Activated T-helper 1 cell treated with anti-CD3 and anti-CD28 coated beads, Interleukin-2, amount 50 U/mL, for 16 hours (primary cell): ENCODE measurements at places on chromosomes 12 and 14.

- DNase-seq, result no peak
Measured at GRCh38 chr14:47346849-47347248, 328.6 kb downstream of the MDGA2 start.

DNA sequence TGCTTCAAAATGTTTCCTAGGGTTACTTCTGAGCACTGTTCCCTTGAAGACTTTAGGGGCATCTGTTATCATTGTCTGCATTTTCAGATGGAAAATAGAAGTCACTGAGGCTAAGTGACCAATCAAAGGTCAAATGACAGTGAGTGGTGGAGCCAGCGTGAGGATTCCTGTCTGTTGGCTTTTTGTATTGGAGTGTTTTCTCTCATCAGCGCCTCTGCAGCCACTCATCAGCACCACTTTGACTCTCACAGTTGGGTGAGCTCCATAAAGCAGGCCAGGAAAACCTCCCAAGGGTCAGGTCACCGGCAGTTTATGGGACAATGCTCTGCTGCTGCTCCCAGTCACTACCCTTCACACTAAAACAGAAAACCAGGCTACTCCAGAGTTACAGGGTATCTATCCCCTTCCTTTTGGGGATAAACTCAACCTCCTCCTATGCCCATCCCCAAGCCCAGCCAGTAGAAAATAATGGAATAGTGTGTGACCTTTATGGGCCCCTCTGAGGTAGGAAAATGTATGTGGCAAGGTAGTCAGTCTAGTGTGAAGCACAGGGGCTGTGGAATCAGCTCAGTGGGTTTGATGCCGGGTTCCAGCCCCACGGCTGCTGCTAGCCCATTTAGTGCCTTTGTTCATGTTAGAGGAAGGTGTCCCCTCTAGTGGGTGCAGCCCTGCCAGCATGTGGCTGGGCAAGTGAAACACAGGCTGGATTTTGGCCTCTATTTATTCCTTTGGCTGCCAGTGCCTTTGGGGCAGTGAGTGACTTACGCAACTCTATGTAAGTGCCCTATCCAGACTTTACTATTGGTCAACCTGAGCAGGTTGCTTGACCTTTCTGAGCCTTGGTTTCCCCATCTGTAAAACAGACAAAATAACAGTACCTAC lies 133.8 kb upstream of the CPM start:
- DNase-seq, result no peak

DNA sequence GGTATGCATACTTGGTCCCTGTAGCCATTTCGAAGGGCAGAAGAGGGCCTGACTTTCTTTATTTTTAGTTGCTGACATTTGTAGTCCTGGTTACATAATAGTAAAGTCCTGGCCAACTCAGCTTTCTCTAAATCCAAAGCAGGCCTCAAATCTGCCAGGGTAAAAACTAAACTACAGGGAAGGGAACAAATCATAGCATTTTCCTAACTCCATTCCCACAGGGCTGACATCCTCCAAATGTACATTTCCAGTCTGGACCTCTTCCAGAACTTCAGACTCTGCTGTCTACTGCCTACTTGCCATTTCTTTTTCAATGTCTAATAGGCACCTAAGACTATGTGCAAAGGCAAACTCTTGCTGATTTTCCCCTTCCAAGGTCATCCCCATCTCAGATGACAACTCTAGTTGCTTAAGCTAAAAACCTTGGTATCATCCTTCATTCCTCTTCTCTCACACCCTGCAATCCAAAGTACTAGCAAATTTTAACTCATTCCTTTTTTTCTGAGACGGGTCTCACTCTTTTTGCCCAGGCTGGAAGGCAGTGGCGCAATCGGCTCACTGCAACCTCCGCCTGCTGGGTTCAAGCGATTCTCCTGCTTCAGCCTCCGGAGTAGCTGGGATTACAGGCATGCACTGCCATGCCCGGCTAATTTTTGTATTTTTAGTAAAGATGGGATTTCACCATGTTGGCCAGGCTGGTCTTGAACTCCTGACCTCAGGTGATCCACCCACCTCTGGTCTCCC lies 2.0 kb downstream of the DDIT3 start:
- no peak for DNase-seq

GRCh38 chr12:77402716-77403115 lies 337.3 kb upstream of the E2F7 start:
- no peak for DNase-seq

DNA sequence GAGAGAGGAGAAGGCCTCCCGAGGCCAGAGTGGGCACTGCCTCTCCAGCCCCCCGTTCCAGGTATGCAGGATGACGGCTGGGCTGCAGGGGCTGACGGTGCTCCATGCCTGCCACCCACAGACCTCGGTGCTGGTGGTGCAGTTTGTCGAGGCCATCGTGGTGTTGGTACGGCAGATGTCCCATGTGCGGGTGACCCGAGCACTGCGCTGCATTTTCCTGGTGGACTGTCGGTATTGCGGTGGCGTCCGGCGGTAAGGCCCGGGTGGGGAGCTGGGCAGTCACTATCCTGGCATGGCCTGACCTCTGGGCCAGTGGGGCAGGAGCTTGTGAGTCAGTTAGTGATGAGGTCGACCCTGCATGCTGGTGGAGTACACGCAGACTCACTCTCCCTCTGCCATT lies 47.4 kb downstream of the TPCN1 start:
- DNase-seq, result no peak

- no peak for DNase-seq
Measured at GRCh38 chr14:92122351-92122677, 545 bp downstream of the CPSF2 start.

GRCh38 chr14:52244328-52244727 lies 23.2 kb upstream of the PTGDR start:
- no peak for DNase-seq

GRCh38 chr14:84403585-84403984 lies 1126.4 kb upstream of the FLRT2 start:
- DNase-seq, result no peak
